ENCODE measurements at places on chromosomes 5 and 9.

GRCh38 chr5:123180178-123180577 is 91.1 kb downstream of the PRDM6 start:
- DNase-seq = no peak

DNA sequence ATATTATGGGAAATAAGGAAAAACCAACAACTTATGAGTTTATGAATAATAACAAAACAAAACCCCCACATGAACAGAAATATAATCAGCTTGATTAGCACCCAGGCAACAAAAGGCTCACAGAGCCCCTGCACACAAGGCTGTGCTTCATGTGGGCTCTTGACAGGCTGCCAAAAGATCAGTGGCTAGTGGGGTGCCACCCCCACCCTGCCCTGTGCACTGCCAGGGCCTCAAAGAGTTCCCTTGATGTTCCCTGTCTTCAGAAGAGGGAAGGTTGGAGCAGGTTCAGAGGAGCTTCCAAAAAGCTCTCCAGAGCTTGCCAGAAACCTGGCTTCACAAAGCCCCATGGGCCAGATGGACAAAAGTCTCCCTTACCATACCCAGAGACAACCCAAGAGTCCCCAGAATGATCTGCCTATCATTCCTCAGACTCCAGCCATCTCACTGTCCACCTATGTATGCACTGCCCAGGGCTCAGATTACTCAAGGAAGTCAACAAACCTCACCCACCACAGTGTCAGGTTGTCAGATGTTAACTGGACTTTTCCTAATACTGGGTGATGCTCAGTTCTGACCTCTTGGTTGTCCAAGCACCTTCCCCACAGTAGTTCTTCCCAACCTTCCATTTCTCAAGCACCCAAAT is 87.5 kb downstream of the SIL1 start:
- no peak for DNase-seq

- peak; percentile 91 for DNase-seq
These were observed 101.7 kb downstream of the UBAP2 start for GRCh38 chr9:33946779-33947535.

DNA sequence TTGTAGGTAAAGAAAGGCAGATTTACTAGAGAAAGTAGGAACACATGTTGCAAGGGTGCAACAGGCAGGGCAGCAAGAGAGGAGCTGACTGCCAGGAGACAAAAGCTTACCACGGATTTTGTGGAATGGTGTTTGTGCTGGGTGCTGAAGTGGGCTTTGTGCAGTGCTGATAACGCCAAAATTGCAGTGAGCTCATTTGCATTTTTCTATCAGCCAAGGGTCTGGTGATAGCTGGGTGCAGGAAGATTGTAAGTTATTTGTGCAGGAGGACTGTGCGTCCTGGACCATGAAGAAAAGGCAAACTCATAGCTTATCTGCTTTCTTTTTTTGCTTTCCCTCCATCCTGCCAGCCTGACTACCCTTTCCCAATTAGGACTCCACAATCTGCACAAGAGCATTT is 13.6 kb downstream of the CTSL start:
- DNase-seq = no peak

DNA sequence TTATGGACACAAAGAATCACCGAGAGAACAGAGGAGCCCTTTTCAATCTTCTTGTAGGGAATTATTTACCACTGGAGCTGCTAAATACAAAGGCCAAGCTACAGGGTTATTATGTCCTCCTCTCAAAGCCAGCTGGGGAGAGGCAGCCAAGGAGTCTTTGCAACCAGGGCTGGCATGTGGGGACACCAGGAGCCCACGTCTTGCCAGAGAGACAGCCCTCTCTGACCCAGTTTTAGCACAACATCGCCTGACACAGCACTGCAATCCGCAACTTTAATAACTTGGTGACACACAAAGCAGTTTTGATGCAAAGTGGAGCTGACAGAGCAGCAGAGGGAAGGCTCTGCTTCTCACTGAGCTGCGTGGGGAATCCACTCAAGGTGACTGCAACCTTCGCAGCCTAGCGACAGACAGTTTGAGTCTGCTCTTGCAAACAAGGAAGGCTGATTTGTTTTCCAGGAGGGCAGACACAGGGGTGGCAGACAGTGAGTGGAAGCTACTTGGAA is 33.6 kb downstream of the TLR4 start:
- DNase-seq = no peak

DNA sequence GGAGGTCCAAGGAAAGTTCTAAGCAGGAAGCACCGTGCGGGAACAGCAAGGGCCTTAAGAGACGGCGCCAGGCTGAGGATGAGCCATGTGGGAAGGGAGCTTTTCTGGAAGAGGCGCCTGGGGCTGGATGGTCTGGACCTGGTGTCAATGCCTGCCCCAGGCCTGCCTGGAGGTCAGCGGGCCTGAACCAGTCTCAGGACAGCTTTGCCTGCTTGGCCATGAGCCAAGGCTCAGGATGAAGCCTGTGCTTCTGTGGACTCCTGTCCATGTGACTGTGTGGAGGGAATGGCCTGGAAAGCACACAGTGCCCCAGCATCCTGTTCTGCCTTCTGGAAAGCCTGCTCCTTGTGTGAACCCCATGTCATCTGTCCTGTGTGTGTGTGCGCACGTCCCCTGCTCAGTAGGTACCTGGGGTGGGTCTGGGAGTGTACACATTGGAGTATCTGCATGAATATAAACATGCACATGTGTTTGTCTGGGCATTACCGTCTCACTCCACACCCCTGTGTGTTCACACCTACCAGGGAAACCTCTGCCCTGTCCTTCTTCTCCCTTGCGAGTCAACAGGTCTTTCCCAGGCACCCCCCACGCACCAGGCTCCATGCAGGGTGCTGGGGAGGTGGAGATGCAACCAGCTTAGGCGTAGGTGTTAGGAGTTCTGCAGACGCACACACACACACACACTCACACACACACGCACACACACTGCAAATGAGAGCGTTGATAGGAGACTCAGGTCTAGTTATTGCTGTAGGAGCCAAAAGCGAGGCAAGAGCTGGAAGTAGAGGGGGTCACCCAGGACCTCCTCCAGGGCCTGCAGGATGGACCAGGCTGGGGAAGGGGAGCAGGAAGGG is 24.8 kb downstream of the DAB2IP start:
- DNase-seq = no peak

- peak; percentile 31 for DNase-seq
These were observed 415.3 kb downstream of the CETN3 start for GRCh38 chr5:89994266-89994665.

DNA sequence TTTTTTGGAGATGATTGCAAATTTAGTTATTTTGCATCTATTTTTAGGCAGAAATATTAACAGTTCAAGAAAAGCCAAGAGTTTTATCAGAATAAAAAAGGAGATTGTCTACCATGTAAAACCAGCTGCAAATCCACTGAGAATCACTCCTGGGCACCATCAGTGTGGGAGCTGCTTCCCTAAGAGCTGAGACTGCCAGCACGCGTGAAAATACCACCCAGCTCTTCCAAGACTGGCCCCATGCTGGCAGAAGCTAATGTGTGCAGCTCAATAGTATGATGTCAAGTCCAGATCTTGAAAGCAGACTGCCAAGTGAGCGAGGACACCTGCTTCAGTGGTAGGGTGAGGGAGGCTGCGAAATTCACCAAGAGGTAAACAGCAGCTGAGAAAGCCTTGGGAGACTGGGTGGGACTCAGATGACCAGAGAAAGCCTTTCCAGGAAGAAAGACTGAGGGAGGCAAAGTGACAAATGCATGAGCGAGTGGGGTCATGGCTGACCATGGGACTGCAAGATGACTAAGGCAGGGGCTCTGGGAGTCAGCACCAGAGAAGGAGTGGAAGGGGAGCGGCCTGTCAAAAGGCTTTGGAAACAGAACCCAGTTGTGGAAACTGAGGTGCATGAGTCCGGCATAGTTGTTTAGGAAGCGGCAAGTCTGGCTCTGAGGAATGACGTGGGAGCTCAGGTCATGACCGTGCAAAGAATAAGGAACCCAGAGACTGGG is 200.9 kb downstream of the GADD45G start:
- DNase-seq = peak; percentile 10

DNA sequence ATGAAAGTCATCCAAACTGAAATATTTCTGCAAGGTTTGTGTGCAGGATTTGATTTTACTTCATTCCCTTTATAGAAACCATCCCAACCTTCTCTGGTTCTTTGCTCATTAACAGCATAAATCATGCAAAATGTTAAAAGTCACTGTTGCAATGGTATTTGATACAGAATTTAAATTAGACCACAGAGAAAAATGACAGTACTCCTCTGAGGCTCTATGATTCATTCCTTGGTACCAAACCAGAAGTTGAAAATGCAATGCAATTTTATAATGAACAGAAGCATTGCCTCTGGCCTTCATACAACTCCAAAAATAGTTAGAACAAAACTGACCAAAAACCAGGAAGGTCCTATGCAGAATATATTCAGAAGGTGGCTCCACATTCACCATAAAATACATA is 607.1 kb downstream of the TLE1 start:
- DNase-seq = no peak

- no peak for DNase-seq
These were observed 130.9 kb downstream of the SNCAIP start for GRCh38 chr5:122442938-122443337.

DNA sequence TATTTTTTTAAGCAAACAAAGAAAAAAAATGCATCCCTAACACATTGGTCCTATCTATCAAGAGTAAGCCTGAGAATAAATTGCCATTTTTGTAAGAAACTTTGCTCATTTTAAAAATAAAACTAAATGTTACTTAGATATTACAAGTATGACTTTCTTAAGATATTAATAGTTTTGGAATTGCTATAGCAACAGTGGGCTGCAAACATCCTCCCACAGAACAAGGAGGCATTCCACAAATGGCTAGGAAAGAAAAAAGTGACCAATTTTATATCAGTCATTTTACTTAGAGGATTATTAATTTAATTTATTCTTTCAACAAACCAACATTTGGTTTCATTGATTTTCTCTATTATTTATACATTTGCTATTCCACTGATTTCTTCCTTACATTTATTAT is 63.7 kb downstream of the LURAP1L start:
- DNase-seq = no peak

DNA sequence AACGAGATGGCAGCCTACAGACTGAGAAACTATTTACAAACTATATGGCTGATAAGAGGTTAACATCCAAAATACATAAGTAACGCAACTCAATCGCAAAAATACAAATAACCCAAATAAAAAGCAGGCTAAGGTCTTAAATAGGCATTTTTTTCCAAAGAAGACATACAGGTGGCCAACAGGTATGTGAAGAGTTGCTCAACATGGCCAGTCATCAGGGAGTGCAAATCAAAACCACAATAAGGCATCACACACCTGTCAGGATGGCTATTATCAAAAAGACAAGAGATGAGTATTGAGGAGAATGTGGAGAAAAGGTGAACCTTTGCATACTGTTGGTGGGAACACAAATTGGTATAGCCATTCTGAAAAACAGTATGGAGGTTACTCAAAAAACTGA is 73.5 kb downstream of the CAMSAP1 start:
- DNase-seq = no peak

DNA sequence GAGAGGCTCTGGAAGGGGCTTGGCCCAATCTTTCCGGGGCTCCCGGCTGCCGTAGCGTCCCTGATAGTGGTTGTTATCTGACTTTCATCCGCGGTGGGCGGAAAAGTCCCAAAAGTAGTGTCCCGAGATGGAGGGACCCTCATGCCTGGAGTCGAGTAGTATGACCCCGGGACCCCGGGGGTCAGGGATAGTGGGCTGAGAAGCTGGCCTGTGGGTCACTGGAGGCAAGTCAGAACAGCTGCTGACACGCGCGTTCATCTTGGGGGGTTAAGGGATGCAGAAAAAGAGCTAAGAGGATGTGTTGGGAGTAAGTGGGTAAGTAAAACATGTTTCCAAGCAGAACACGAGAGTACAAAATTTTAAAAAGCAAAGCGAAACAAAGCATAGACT is 123.4 kb downstream of the TMEM161B start:
- no peak for DNase-seq

- peak; percentile 27 for DNase-seq
These were observed 453.6 kb upstream of the TUSC1 start for GRCh38 chr9:26131886-26132285.
